ENCODE measurements at places on chromosomes 7 and 10.

GRCh38 chr7:108492742-108493141, 33.2 kb downstream of the PNPLA8 start:
- DNase-seq: no peak

DNA sequence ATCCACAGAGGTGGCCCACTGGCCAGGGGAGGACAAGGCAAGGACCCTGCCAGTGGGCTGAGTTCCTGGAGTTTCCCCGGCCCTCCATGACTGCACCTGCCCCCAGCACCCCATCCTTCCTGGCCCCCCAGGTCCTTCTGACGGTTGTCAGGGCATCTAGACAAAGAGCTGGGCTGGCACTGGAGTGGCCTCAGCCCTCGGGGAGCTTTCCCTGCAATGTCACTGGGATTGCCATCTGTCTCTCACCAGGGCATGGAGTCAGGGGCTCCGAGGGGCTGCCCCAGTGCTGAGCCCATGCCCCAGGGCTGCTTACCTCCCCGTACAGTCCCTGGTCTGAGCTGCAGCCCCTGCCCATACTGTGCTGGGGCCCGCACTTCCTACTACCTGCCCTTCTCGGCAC, 446.5 kb upstream of the MKI67 start:
- DNase-seq: no peak

DNA sequence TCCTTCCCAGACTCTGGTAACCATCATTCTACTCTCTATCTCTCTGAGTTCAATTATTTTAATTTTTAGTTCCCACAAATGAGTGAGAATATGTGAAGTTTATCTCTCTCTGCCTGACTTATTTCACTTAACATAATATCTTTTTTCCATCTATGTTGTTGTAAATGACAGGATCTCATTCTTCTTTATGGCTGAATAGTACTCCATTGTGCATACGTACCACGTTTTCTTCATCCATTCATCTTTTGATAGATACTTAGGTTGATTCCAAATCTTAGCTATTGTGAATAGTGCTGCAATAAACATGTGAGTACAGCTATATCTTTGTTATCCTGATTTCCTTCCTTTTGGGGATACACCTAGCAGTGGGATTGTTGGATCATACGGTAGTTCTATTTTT, 23.9 kb downstream of the RPA3 start:
- no peak for DNase-seq

DNA sequence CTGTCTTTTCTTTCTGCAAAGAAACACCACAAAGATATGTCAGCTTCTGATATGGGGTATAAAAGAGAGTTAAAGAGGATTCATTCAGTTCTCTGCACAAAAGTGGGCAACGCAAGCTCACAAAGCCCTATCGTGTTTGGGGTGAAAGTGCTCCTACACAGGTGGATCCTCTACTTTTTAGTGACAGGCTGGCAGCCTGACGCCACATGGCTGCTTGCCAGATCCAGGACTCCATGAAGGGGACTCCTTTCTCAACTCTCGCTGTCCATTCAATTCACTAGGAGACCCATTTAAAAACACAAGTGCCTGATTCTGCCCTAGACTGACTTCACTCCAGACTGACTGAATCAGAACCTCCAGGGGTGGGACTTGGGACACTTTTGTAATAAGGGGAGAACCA, 8.0 kb downstream of the PARP12 start:
- peak; percentile 21 for DNase-seq

DNA sequence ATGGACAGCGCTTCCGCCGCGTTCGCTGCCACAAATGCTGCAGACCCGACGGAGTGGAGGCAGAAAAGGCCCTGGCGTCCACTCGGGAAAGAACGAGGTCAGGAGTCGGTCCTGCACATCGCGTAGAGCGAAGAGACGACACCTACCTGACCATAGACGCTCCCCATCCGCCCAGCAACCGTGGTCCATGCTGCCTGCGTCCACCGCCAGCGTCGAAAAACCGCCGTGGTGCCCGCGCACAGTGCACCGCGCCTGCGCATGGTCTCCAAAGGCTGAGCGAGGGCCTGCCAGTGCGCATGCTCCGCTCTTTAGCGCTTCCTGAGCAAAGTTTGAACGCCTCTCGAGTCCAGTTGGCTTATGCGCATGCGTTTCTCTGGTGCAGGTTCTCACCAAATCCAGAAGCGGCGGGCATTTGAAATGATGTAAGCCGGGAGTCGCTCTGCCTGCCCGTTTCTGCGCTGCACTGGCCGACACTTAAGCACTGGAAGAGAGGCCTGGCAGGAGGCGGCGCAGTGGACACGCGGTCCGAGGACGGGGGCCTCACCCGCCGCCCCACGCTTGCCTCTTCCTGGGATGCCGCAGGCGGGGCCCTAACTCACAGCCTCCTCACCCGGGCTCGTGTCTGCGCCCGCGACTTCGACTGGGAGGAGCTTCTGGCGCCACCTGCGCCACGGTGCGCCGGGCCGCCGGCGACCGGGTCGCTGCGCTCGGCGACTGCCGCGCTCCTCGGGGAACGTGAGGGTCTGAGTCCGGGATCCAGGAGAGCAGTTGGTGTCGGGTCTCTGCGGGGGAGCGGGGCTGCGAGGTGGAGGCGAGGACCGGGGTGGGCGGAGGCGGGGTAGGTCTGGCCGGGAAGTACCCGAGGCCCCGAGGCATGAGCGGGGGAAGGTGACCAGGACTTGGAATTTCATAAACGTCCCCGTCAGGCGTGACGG, at the start of gene FAM24B:
TSS of gene FAM24B (minus strand) at position 243 of the 935 bp plus-strand sequence. CDS start 29,066 bp downstream, outside the sequence.
- DNase-seq: peak; percentile 88

DNA sequence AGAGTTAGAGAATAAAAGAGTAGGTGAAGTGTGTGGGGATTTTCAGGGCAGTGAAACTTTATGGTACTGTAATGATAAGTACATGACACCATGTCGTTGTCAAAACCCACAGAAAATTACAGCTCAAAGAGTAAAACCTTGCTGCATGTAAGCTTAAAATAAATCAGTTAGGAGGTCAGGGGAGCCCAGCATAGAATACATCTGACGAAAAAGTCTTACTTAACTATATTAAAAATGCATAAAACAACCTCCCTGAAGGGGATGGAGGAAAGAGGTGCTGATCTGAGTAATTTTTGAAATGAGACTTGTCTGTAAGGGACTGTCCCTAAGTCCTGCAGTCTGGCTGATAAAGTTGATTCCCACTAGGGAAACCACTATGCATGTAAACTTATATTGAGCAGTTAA, 49.8 kb upstream of the AKR1E2 start:
- no peak for DNase-seq

- no peak for DNase-seq
Measured at GRCh38 chr10:47451998-47452494, 31.9 kb downstream of the ANXA8 start.

GRCh38 chr7:139332697-139333359, 8.3 kb upstream of the FMC1 start:
- DNase-seq: no peak

Measured in K562 (cell line).